HS-5 (cell line): ENCODE measurements at places on chromosomes 6 and 20.

GRCh38 chr6:125041740-125042459, 79.7 kb downstream of the RNF217 start:
- DNase-seq, result peak; percentile 61

DNA sequence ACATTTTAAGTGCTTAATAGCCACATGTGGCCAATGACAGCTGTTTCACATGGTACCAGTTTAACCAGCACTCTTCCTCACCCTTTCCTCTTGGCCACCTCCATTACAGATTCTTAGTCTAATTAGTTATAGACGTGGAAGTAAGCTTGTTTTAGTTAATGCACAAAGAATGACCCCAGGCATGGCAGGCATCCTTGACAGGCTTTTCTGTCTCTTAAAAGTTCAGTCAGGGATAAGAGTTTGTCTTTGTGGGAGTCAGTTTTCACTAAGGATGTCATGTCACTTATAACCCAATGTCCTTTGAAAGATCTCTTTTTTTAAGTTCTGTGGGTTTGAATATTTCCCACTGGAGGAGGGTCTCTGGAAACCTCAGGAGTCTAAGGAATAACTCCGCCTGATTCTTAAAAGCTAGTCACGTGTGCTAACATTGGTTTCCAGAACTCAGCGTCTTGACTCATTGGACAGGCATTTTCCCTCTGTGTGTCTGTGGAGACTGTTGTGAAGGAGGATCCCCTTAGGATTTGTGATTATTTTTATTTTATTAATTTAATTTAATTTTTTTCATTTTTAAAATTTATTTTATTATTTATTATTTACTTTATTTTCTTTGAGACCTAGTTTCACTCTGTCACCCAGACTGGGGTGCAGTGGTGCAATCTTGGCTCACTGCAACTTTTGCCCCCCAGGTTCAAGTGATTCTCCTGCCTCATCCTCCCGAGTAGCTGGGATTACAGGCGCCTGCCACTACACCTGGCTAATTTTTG, 171.4 kb downstream of the ZFAND3 start:
- peak; percentile 58 for DNase-seq

DNA sequence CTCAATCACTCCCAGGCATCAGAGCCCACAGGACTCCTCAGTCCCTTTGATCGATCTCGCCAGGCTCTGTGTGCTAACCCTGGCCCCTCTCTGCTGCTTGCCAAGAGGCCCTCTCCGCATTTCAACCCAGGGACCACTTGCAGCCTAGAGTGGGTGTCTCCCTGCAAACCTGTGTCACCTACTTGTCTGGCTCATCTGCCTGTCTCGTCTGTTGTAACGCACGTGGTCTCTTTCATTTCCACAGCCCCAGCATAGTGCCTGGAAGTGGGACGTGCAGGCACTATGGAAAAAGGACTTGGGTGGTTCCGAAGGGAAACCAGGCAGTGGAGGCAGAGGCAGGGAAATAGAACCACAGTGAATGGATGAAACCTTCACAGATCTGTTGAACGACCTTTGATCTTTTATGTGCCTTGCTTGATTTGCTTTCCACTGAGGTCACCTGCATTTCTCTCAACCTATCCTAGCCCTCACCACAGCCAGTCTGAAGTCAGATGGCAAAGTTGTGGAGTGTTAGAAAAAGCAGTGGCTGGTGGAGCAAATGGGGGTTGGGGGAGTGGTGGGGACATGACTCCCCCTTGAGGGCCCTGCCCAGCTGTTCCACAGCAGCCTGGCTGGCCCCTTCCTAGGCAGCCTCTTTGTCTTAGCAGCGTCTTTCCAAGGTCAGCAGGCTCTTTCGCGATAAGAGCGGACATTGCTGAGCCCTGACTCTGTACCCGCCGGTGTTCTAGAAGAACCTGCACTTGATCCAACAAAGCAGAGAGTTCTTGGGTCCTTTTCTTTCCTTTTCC, 55.8 kb upstream of the TAGAP start:
- DNase-seq, result no peak

- DNase-seq, result no peak
Observed at GRCh38 chr20:56442389-56443365, 25.8 kb upstream of the RTF2 start.

GRCh38 chr6:3260296-3260695, 1.5 kb downstream of the PSMG4 start:
- DNase-seq, result no peak

DNA sequence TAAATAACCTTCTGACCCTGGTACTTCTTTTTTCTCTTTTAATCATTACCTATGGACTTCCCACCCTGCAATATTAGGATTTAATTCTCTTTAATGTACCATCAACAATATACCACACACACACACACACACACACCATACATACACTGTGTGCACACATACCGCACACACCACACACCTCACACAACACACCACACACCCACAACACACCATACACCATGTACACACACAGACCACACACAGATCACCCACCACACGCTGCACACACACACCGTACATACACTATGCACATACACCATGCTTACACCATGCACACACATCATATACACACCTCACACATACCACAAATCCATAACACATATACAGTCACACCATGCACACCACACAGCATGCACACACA, 57.4 kb upstream of the MAP3K4 start:
- DNase-seq, result no peak

GRCh38 chr6:117595099-117595923, 7.0 kb downstream of the GOPC start:
- no peak for DNase-seq

GRCh38 chr6:37106051-37106363, 63.9 kb upstream of the PIM1 start:
- no peak for DNase-seq

GRCh38 chr6:24448396-24448795, 41.0 kb downstream of the GPLD1 start:
- no peak for DNase-seq

GRCh38 chr6:24245275-24245674, 112.6 kb downstream of the DCDC2 start:
- no peak for DNase-seq

- DNase-seq, result peak; percentile 19
Observed at GRCh38 chr6:70527071-70527737, 39.5 kb upstream of the SDHAF4 start.

DNA sequence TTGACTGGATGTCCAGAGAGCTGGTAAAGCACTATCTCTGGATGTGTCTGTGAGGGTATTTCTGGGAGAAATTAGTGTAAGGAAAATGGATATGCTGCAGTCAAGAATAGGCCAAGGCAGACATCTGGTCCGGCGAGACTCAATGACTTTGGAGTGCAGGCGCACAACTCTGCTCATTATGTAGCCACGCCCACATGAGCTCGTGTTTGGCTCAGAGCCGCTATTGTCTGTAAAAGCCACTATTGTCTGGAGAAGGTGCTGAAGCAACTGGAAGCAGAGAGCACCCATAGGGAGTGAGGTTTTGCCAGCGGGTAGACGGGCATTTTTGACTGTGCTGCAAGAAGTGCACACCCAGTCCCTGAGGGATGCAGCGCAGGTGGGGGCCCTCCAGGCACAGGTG, 305.0 kb upstream of the POU3F2 start:
- DNase-seq, result no peak
